ENCODE measurements at places on chromosomes 7 and 10. TPM values are rescaled to one million over a fixed set of nuclear protein-coding genes. Genes with fewer than 3 reads are reported as not detected.

GRCh38 chr7:107854989-107855388, 36.0 kb upstream of the DLD start:
- H3K4me3 ChIP-seq: no peak overlapping the region
- H3K4me1 ChIP-seq: no peaks in the 10 kb centered on the region
- H3K36me3 ChIP-seq: no peaks in the 10 kb centered on the region
- no peaks in the 10 kb centered on the region for H3K27me3 ChIP-seq
- DNase-seq: no peak

- H3K27me3 ChIP-seq: no peaks in the 10 kb centered on the region
- peaks cover under 1% of the 10 kb centered on the region for H3K4me1 ChIP-seq
- no peaks in the 10 kb centered on the region for H3K36me3 ChIP-seq
- no peak overlapping the region for H3K4me3 ChIP-seq
- H3K27ac ChIP-seq: no peak overlapping the region
- no peak for DNase-seq
Observed at GRCh38 chr10:104193787-104194186, 38.4 kb downstream of the CFAP43 start.

- H3K4me1 ChIP-seq: no peaks in the 10 kb centered on the region
- H3K4me3 ChIP-seq: no peak overlapping the region
- H3K27ac ChIP-seq: no peak overlapping the region
- no peak for DNase-seq
Observed at GRCh38 chr7:4862156-4862555, 326 bp upstream of the PAPOLB start.

GRCh38 chr7:17632384-17632783, 307.9 kb downstream of the SNX13 start:
- H3K27me3 ChIP-seq: no peaks in the 10 kb centered on the region
- H3K27ac ChIP-seq: no peak overlapping the region
- H3K36me3 ChIP-seq: no peaks in the 10 kb centered on the region

- DNase-seq: no peak
- no peak overlapping the region for H3K4me3 ChIP-seq
- H3K36me3 ChIP-seq: no peaks in the 10 kb centered on the region
- H3K27ac ChIP-seq: no peak overlapping the region
- peaks cover 15% of the 10 kb centered on the region for H3K4me1 ChIP-seq
Observed at GRCh38 chr7:4437916-4438315, 244.2 kb upstream of the FOXK1 start.

DNA sequence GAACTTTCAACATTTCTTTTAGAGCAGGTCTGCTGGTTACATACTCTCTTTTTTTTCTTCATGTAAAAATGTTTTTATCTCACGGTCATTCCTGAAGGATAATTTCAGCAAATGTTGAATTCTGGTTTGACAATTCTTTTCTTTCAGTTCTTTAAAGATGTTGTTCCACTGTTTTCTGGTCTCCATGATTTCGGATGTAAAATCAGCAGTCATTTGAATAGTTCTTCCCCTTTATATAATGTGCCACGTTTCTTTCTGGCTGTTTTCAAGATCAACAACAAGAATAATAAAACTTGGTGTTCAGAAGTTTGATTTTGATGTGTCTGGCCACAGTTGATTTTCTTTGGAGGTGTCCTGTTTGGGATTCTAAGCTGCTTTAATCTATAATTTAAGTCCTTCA, 14.0 kb upstream of the MRPS33 start:
- H3K27me3 ChIP-seq: no peaks in the 10 kb centered on the region
- no peak overlapping the region for H3K27ac ChIP-seq
- DNase-seq: no peak
- no peak overlapping the region for H3K4me3 ChIP-seq
- no peaks in the 10 kb centered on the region for H3K4me1 ChIP-seq
- H3K36me3 ChIP-seq: no peaks in the 10 kb centered on the region

Gene ZNF722
- not detected for polyA plus RNA-seq

DNA sequence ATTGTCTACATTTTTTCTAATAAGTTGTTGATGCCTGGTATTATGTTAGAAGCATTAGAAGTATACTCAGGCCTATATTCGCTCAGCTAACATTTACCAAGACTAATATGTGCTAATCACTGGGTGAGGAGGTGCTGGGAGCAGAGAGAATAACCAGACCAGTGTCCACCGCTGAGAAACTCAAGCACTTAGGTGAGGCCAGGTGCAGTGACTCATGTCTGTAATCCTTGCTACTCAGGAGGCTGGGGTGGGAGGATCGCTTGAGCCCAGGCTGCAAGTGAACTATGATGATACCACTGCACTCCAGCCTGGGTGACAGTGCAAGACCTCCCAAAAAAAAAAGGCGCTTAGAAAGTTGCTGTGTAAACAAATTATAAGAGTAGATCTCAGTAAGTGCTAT, 182.2 kb upstream of the AOAH start:
- H3K4me3 ChIP-seq: no peak overlapping the region
- H3K27me3 ChIP-seq: no peaks in the 10 kb centered on the region
- H3K27ac ChIP-seq: no peak overlapping the region
- H3K36me3 ChIP-seq: peaks cover 1% of the 10 kb centered on the region
- no peaks in the 10 kb centered on the region for H3K4me1 ChIP-seq
- DNase-seq: no peak

Gene MINPP1
- 10.6 TPM for polyA plus RNA-seq

DNA sequence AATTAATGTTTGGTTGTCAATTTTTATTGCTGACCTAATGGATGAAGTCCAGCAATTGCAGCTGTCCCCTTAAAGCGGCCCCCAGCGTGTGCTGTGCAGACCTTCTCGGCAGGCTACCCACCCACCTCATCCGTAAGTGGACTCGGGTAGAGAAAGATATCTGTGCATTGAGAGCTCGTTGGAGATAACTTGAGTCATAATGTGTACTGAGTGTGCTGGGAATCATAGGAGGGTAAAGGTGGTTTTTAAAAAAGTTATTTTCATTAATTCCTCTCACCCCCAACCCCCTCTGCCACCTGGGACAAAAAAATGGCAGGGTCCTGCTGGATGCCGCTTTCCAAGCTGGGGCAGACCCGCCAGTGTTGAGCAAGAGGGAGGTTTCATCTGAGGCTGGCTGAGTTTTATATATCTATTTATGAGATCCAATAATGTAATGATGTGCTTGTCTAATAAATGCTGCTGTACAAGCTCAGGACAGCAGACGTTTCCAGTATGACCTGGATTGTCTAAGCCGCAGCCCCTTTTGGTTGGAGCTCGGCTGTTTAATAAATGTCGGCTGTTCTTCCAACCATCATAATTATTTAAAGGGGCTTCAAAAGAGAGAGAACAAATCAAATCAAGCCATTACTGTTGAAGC, 119.1 kb downstream of the NKX6-2 start:
- no peak overlapping the region for H3K4me3 ChIP-seq
- H3K4me1 ChIP-seq: peaks cover 2% of the 10 kb centered on the region
- H3K27ac ChIP-seq: no peak overlapping the region
- H3K27me3 ChIP-seq: no peaks in the 10 kb centered on the region
- no peak for DNase-seq

Gene LIPF
- polyA plus RNA-seq: 0.22 TPM

Gene UNC5B
- 7.2 TPM for polyA plus RNA-seq

GRCh38 chr10:68572151-68572550, 12.0 kb downstream of the TET1 start:
- H3K27ac ChIP-seq: no peak overlapping the region
- DNase-seq: peak; percentile 47
- H3K4me3 ChIP-seq: no peak overlapping the region

DNA sequence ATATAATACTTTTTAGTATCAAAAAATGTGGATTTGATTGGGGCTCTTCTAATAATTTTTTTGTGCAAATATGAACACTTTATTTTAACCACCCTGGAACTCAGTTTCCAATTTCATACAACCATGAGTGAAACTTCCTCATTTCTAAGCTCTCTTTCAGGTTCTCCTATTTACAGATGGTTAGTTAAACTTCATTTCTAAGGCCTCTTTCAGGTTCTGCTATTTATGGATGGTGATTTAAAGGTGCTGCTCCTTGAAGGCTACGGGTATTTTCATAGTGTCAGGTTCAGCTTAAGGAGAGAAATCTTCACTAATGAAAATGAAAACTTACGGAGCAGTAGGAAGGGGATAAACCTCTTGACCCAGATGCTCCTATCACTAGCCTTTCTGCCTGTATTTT, 568.3 kb downstream of the KIF20B start:
- no peaks in the 10 kb centered on the region for H3K36me3 ChIP-seq
- H3K27me3 ChIP-seq: no peaks in the 10 kb centered on the region
- no peak overlapping the region for H3K27ac ChIP-seq
- no peak for DNase-seq
- no peaks in the 10 kb centered on the region for H3K4me1 ChIP-seq

Gene ZSCAN25
- polyA plus RNA-seq: 5.7 TPM

DNA sequence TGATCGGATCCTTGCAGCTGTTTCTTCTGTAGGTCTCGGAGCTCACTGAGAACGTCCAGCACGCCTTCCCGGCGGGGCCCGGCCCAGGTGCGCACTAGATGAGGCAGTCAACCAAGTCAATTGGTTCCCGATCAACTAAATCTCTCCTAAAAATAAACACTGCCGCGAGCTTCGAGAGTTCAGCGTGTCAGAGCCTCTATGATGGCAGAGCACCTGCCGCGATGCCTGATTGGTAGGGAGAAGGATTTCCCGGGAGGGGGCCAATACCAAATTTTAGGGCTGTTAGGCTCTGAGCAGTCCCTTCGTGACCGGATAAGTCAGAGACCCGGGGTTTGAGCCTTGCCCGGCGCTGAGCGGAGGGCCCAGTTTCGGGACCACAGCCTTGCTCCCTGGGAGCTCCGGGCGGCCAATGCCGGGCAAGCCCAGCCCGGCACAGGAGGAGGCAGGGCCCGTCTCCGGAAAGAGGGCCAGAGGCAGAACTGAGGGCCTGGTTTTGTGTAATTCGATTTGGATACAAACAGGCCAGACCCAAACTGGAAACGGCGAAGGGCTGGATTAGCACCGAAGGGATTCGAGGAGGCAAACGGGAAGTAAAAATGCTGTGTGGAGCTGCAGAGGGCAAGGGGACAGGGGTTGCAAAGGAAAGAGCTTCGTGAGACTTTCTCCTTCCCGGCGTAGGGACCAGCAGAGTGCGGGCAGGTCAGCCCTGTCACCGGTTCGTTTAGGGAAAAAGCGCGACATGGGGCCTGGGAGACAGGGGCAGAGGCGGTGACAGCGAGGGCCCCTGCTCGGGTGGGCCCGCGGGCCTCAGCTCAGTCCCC, 569 bp downstream of the SLC26A5 start:
- H3K27me3 ChIP-seq: no peaks in the 10 kb centered on the region
- peak; percentile 13 for DNase-seq
- H3K4me3 ChIP-seq: no peak overlapping the region
- peaks cover 12% of the 10 kb centered on the region for H3K4me1 ChIP-seq

GRCh38 chr7:78690174-78690573, 763.3 kb downstream of the MAGI2 start:
- no peak overlapping the region for H3K27ac ChIP-seq
- no peak overlapping the region for H3K4me3 ChIP-seq
- no peak for DNase-seq

GRCh38 chr7:54394834-54395233, 147.3 kb upstream of the VSTM2A start:
- no peaks in the 10 kb centered on the region for H3K4me1 ChIP-seq
- no peak overlapping the region for H3K27ac ChIP-seq
- no peak for DNase-seq

DNA sequence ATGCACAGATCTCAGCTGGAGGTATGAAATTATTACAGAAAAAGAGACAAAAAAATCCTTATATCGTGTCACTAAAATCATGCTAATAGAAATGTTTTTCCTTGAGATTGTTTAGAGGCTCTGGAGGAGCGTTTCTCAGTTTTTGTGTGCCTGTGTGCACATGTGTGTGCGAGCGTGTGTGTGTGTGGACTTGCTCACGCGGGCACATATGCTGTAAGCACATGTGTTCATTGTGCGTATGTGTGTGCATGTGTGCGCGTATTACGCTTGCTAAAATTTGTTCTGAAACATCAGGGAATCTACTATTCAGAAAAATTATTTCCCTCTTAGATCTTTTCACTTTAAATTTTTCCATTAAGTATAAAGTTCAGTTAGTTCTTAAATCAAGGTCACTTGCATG, 1111.2 kb downstream of the NRG3 start:
- H3K4me1 ChIP-seq: no peaks in the 10 kb centered on the region
- H3K36me3 ChIP-seq: no peaks in the 10 kb centered on the region
- no peaks in the 10 kb centered on the region for H3K27me3 ChIP-seq
- no peak overlapping the region for H3K27ac ChIP-seq
- no peak for DNase-seq
- no peak overlapping the region for H3K4me3 ChIP-seq

- no peaks in the 10 kb centered on the region for H3K27me3 ChIP-seq
- H3K36me3 ChIP-seq: no peaks in the 10 kb centered on the region
- H3K27ac ChIP-seq: no peak overlapping the region
- no peak for DNase-seq
Observed at GRCh38 chr7:139180700-139181311, 50.2 kb upstream of the UBN2 start.

DNA sequence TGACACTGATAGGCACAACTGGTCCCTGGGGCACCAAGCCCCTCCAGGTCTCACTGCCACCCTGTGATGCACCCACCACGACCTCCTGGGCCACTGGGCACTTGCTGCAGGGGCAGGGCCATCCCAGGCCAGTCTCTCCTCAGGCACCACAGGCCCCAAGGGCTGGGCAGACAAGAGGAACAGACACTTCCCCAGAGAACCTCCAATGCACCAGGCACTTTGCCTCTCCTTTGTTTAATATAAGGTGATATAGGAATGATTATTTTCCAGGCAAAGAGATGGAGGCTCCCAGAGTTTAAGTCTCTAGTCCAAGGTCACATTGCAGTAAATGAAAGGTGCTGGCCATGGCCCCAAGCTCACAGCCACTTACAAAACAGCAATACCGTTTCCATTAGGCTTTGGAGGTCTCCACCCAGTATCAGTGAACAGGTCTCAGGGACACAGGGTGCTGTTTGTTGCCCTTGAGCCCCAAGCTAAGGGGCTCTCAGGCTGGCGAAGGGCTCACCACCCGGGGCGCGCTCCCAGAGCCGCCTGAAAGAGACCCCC, 4.5 kb downstream of the DEPP1 start:
- DNase-seq: no peak
- peaks cover 26% of the 10 kb centered on the region for H3K4me1 ChIP-seq
- H3K27ac ChIP-seq: peak overlapping the region; percentile 84
- no peaks in the 10 kb centered on the region for H3K27me3 ChIP-seq
- H3K4me3 ChIP-seq: no peak overlapping the region

Gene PON3
- polyA plus RNA-seq: 28.0 TPM

DNA sequence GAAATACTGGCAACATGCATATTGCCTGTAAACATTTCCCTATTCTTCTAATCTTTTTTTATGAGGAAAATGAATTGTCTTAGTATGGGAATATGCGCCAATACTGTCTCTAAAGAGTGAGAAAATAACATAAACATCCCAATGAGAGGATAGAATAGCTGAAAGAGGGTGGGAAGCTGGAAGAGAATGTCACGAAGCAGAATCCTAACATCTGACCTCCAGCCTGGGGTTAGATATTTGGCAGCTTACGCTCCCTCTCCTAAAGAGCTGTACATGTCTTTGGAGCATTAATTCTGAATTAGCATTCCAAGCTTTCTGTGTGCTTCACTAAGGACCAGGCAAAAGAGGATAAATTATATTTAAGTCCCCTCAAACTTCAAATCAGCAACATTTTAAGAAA, 31.6 kb upstream of the SLC16A12 start:
- DNase-seq: no peak
- no peaks in the 10 kb centered on the region for H3K36me3 ChIP-seq
- H3K27ac ChIP-seq: no peak overlapping the region
- H3K4me1 ChIP-seq: peaks cover 40% of the 10 kb centered on the region
- H3K27me3 ChIP-seq: no peaks in the 10 kb centered on the region
- no peak overlapping the region for H3K4me3 ChIP-seq

Data from lung (tissue), 17 donors.